Activated CD8-positive, alpha-beta T cell treated with anti-CD3 and anti-CD28 coated beads, Interleukin-2, amount 10 ng/mL, durations not matched to agents 7 days and 5 days (primary cell): ENCODE measurements at places on chromosomes 5 and 9. TPM values are rescaled to one million over a fixed set of nuclear protein-coding genes. Genes with fewer than 3 reads are reported as not detected.

DNA sequence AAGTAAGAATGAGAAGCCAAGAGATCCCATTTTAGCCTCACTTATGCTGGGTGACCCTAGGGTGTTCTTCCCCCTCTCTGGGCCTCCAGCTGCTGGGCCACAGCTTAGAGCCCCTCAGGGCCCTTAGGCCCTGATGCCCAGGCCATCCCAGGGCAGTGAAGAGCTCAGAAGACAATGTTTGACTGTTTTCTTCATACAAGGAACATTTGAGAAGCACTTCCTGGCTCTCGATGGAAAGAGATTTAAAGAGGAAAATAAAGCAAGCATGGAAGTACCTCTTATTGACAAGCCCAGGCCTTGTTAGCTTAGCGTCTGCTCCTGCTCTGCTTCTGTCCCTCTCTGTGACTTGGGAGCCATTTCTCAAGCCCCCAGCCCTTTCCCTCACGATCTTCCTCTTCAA is 165.9 kb upstream of the SMIM23 start:
- no peak overlapping the region for H3K4me3 ChIP-seq
- no peak overlapping the region for H3K27ac ChIP-seq
- peaks cover 3% of the 10 kb centered on the region for H3K4me1 ChIP-seq
- no peaks in the 10 kb centered on the region for H3K27me3 ChIP-seq

- DNase-seq: no peak
- no peak overlapping the region for H3K4me3 ChIP-seq
- no peak overlapping the region for H3K27ac ChIP-seq
- H3K36me3 ChIP-seq: no peaks in the 10 kb centered on the region
- no peaks in the 10 kb centered on the region for H3K4me1 ChIP-seq
These were observed 615.2 kb downstream of the PTPRD start for GRCh38 chr9:9997585-9997984.

DNA sequence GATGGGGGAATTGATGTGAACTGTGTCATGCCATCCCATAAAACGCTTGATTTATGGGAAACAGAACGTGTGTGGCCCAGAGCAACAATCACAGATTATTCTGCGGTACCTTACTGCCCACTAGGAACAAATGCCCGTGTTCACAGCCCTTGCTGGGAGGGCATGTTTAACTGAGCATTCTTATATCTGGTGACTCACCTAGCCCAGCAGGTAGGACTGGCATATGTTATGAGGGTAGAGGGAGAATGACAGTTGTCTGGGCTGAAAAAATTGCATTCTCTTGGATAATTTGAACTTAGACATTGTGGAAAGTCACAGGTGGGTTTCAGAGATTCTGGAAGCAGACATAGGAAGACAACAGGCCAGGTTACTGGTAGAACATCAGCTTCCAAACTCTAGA is 460.6 kb downstream of the DMRT2 start:
- no peak overlapping the region for H3K27ac ChIP-seq
- H3K4me1 ChIP-seq: peaks cover 2% of the 10 kb centered on the region
- H3K4me3 ChIP-seq: no peak overlapping the region
- no peak for DNase-seq

- DNase-seq: no peak
- no peak overlapping the region for H3K27ac ChIP-seq
- peaks cover 13% of the 10 kb centered on the region for H3K27me3 ChIP-seq
- no peak overlapping the region for H3K4me3 ChIP-seq
- no peaks in the 10 kb centered on the region for H3K36me3 ChIP-seq
These were observed 4.6 kb downstream of the SEPTIN8 start for GRCh38 chr5:132772291-132773070.

The PRDM9 gene
- total RNA-seq: not detected
